ENCODE measurements at places on chromosomes 1 and 21.

GRCh38 chr1:102970496-102971078 is 137.7 kb downstream of the COL11A1 start:
- DNase-seq: peak; percentile 47

DNA sequence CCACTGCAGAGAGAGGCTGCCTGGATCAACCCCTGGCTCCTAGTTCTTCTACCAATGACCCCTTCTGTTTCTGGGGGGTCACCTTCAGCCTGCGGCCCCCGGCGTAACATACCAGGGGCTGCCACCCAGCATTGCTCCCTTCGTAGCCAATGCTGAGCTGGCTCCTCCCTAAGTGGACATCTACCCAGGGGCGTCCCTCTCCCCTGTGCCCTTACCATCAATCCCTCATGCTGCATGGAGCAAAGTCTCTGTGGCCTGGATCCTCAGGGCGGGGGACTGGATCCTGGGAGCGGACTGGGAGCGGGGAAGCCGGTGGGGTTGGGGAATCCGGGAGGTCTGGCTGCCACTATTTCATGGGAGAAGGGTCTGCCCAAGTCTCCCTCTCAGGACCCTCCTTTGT is 28.6 kb downstream of the TRIM67 start:
- DNase-seq: no peak

DNA sequence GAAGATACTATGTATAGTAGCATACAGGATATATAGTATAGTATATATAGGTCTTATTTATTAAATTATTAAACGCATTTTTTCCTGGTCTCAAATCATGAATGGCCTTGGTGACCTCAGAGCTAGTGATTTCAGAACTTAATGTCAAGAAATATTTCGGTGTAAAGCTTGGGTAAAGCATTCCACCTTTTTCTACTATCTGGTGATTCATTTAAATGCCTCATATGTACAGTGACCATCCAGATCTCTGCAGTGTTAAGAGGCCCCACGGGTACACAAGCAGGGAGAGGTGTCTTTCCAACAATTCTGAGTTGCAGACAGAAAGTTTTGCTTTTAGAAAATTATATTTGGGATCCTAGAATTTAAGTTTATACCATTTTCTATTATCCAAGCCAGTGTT is 626.5 kb downstream of the PTPRC start:
- no peak for DNase-seq

- DNase-seq: no peak
These were observed 76.8 kb upstream of the HNRNPU start for GRCh38 chr1:244941121-244941520.

DNA sequence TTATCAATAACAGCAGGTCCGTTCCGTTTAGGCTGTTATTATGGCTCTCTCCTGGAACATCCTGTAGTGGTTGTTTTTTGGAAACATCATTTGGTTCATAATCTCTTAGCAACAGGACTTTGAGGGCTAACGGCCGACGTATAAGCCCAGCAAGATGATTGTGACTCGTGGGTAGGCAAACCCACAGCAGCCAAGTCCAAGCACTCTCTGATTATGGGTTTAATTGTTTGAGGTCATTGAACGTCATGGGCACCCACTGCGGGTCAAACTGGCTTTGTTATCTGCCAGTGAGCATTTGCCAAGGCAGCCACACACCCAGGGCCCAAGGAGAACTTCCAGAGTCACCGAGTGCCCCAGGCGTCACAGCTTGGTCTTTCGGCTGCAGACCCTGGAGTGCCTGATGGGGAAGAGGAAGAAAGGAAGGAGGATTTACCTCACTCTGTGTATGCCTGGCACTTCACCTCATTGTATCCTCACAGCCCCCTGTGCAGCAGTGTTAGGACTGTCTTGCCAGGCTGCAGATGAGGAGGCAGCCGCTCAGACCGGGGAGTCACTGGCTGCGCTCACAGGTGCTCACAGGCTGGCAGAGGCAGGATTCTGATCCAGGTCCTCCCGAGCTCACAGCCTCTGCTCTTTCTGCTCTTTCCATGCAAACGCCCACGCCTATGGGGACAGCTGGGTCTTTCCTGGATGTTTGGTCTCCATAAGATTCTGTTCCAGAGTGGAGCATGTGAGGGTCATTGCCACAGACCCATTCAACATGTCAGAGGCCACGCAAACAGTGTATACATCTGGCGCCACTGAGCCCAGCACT is 30.8 kb upstream of the EPS8L3 start:
- DNase-seq: peak; percentile 17

DNA sequence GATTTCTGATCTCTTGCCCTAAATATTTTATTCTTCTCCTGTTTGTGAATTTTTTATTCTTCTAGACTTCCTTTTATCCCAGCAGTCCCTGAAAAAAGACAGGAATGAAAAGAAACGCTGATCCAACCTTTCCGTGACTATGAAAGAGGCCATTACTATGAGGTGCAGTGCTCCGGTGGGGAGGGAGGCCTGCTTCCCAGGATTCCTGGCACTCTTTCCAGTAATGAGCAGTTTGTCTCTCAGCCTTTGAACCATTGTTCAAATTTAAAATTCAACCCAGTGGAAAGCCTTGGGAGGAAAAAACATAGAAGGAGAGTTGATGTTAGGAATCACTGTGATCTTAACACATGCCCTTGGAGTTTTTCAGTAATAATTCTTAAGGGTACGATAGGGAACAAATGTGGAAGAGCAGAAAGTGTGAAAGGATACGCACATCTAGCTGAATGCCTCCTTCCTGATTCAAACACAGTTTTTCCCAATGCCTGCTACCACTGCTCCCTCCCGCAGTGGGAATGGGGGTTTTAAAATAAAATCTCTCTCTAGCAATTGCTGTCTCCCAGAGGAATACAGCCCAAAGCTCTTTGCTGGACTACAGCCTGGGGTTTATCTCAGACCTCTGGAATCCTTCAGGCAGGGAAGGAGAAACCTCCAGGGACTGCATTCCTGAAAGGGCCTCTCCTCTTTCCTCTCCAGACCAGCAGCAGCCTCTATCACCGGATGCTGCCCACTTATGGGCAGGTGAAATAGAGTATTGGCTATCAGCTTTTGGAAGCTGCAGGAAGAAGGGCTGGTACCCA is 6.1 kb downstream of the IER5 start:
- DNase-seq: no peak

GRCh38 chr1:234862360-234862943 is 252.5 kb upstream of the IRF2BP2 start:
- DNase-seq: no peak

GRCh38 chr1:39900662-39901463 is 854 bp downstream of the MYCL start:
- no peak for DNase-seq

DNA sequence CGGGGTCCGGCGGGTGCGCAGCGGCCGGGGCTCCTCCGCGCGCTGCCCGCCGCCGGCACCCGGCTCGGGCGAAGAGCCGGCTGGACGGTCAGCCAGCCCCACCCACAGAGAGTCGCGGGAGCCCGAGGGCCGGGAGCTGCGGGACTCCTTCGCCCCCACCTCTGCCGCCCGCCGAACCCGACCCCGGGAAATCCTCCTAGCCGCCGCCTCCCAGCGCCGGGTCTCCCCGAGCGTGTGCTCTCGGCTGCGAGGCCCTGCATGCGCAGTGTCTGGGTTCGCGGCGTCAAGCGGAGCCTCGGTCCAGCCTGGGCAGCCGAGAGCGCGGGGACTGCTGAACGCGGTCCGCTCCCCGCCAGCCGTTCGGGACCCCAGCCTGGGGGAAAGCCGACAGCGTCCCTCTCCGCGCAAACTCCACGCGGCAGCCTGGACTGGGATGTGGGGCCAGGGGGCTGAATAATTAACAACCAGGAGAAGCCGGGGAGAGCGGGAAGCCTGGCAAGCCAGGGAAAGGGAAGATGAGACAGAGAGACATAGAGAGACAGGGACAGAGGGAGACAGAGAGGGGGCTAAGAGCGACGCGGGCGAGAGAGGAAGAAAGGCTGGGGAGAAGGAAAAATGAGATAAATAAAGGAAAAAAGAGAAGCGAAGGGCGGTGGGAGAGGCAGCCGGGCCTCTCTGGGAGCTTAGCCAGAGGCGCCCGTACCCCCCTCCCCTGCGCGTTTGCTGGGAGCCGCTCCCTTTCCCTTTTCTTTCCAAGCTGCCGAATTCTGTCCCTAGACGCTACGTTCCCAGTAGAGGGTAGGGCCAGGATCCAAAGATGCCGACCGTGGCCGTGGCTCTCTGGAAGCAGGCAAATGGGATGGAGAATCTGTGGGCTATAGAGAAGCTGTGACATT is 64.2 kb downstream of the MEF2D start:
- no peak for DNase-seq

- DNase-seq: no peak
These were observed 59.1 kb upstream of the PDC start for GRCh38 chr1:186519982-186520381.

DNA sequence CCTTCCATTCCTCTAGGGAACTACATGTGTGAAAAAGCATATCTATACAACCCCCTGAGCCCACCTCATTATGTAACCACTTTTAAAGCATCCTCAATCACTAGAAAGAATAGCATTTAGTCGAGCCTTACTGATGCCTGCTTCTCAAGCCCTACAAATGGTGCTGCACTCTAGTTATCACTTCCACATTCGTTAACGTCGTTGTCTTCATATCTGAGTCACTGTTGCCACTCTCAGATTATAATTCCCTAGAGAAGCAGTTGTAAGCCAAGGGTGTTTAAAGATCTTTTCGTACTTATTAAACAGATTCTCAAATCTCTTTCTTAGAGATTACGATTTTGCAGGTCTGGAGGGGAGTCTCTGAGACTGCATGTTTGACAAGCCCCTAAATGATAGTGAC is 16.5 kb downstream of the ATP1B1 start:
- DNase-seq: no peak

GRCh38 chr1:47417170-47418044 is 1.3 kb downstream of the FOXE3 start:
- DNase-seq: no peak

DNA sequence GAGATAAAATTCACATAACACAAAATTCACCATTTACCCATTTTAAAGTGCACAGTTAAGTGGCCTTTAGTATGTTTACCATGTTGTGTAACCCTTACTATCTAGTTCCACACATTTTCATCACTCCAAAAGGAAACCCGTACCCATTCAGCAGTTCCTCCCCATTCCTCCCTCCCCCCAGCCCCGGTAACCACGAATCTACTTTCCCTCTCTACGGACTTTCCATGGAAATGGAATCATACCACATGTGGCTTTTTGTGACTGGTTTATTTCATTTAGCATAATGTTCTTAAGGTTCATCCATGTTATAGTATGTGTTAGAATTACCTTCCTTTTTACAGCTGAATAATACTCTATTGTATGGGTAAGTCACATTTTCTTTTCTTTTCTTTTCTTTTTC is 10.9 kb downstream of the DOP1B start:
- DNase-seq: no peak

DNA sequence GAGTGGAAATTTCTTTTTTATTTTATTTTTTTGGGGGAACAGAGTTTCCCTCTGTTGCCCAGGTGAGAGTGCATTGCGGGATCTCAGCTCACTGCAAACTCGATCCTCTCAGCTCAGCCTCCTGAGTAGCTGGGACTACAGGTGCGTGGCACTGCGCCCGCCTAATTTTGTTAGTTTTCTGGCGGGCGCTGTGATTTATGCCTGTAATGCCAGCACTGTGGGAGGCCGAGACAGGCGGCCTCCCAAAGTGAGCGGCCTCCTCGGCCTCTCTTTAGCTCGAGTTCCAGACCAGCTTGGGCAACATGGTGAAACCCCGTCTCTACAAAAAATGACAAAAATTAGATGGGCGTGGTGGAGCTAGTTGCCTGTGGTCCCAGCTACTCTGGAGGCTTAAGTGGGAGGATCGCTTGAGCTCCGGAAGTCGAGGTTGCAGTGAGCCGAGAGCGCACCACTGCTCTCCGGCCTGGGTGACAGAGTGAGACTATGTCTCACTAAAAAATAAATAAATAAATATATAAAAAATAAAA is 2.7 kb downstream of the GMEB1 start:
- DNase-seq: no peak

GRCh38 chr1:16206547-16207317 is 5.7 kb downstream of the ARHGEF19 start:
- DNase-seq: peak; percentile 94

- DNase-seq: no peak
These were observed 26.3 kb downstream of the RAB7B start for GRCh38 chr1:205976708-205977401.

DNA sequence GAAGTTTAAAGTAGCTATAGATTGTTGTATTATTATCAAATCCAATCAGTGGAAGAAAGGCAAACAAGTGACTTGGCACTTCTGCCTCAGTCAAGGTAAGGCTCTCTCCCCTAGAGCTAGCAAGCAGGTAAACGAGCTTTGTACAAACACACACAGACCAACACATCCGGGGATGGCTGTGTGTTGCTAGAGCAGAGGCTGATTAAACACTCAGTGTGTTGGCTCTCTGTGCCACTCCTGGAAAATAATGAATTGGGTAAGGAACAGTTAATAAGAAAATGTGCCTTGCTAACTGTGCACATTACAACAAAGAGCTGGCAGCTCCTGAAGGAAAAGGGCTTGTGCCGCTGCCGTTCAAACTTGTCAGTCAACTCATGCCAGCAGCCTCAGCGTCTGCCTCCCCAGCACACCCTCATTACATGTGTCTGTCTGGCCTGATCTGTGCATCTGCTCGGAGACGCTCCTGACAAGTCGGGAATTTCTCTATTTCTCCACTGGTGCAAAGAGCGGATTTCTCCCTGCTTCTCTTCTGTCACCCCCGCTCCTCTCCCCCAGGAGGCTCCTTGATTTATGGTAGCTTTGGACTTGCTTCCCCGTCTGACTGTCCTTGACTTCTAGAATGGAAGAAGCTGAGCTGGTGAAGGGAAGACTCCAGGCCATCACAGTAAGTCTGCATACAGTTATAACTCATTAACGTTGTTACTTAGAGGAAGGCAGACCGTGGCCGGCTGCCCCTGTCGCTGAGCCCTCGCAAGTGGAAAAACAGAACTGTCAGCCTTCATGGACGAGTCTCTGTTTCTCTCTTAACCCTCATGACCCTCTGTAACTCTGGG is at the start of gene PALMD:
Gene PALMD, plus strand, starts transcription at position 415 of the 833 bp plus-strand sequence. Its CDS starts 205 bp downstream, at position 620.
- DNase-seq: no peak

DNA sequence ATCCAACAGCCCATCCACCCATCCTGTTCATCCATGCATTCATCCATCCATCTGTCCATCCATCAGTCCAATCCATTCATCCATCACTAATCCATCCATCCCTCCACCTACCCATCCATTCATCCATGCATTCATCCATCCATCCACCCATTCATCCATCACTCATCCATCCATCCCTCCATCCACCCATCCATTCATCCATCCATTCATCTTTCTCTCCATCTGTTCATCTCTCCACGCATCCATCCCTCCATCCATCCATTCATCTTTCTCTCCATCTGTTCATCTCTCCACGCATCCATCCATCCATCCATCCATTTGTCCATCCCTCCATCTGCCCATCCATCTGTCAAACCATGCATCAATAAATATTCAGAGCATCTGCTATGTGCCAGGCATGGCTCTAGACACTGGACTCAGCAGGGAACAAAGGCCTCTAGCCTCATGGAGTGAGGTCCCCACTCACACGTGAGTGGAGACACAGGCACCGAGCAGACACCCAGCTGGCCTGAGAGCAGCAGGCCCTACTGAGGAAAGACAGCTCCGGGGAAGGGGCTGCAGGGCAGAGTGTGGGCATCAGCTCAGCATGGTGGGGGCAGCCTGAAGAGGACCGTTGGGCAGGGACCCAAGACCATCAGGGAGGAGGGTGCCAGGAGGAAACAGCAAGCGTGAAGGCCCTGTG is 9.6 kb downstream of the KRTAP10-1 start:
- no peak for DNase-seq

All from hematopoietic multipotent progenitor cell treated with erythropoietin and hydrocortisone succinate and interleukin-3 and kit ligand, for 15 days (in vitro differentiated cells).